ENCODE measurements at places on chromosomes 4 and X.
A peak's percentile ranks its signal among the peaks of the same experiment; 100 is the strongest.

- DNase-seq: no peak
These were observed 585.7 kb downstream of the TLL1 start for GRCh38 chr4:166458756-166459155.

DNA sequence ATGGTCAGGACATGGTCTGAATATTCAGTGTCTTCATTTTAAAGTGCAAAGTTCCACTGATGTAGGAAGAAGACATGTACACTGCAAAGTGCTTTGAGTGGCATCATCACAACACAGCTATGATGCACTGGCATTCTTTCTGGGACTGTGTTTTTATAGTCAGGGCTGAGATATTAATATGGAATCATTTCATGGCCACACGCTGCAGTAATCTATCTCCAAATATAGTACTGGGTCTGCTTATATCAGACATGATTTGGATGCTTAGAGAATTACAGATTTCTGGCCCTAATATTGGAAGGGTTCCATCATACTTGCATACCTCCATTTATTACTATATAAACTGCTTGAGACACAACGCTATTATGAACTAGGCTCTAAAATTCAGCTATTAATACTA is 1170.9 kb downstream of the NLGN4X start:
- DNase-seq: no peak

DNA sequence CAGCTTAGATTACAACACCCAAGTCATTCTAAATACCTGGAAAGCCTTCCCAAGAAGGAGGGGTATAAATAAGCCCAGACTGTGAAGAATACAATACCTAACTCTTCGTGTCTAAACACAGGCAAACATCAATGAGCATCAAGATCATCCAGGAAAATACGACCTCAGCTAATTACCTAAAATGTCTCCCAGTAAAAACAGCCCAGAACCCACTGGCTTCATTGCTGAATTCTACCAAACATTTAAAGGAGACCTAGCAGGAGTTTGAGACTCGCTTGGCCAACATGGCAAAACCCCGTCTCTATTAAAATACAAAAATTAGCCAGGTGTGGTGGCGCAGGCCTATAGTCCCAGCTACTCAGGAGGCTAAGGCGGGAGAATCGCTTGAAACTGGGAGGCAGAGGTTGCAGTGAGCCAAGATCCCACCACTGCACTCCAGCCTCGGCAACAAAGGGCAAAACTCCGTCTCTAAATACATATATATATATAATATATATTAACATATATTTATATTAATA is 19.1 kb upstream of the HSFX4 start:
- DNase-seq: no peak

DNA sequence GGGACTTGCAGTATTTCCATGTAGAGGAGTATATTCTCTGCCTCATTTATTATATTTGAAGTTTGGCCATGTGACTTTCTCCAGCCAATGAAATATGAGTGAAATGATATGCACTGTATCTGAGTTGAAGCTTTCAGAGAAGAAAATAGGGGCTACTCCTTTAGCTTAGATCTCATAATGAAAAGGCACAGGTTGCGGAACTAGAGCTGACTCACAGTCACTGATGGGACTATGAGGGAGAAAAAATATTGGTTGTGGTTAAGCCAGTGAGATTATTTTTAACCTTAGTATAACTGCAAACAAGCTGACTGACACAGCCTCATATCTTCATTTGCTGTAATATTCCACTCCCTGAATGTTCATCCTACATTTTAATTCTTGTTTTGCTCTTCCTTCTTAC is 1104.3 kb downstream of the RPA4 start:
- no peak for DNase-seq

GRCh38 chr4:9811806-9812205 is 30.4 kb downstream of the DRD5 start:
- DNase-seq: no peak

- DNase-seq: no peak
These were observed at the start of gene CT55 for GRCh38 chrX:135170877-135171519. CT55 (minus strand) TSS chrX:135171398; CDS start chrX:135171171, 227 bp downstream.

- no peak for DNase-seq
These were observed 174.9 kb downstream of the CHIC2 start for GRCh38 chr4:53889326-53890055.

GRCh38 chr4:174037631-174038030 is 245.8 kb downstream of the FBXO8 start:
- DNase-seq: no peak

DNA sequence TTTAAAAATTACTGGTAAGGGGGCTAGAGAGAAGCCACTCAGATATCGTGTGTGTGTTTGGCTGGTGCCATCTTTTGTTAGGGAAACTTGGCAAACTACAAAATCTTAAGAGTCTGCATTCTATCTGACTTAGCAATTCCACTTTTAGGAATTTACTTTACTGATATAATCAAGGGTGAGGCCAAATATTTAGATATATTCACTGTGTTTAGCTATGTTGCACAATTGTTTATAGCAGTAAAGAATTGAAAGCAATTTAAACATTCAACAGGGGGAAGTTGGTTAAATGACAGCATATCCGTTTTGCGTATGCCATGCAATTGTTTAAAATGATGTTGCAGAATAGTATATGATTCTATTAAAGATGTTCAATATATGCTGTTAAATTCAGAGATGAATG is 6.4 kb upstream of the HERC3 start:
- no peak for DNase-seq

DNA sequence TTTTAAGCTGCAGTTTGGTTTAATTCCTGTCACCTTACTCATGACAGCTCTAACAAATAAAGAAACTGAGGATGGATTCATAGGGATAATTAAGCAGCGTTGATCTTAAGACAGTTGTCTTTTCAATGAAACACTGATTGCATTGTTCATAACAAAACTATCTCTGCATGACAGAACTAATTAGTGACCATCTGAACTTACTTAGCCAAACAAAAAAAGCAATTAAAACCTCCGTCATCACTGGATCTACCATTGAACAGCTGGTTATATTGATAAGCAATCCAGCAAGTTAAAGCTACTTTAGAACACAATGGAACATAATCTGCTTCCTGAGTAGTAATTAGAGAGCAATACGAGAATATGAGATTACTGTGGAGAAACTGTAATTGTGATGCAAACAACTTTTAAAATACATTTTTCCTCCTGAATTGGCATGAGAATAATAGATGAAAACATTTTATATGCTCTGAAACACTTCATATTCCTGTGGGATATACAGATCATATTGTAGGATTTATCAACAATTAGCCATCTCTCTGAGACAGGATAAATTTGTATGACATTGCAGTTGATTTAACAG is 2576.8 kb downstream of the PCDH7 start:
- no peak for DNase-seq

GRCh38 chr4:86498863-86499166 is 95.3 kb upstream of the PTPN13 start:
- no peak for DNase-seq

- DNase-seq: no peak
These were observed 6.9 kb downstream of the SLC39A8 start for GRCh38 chr4:102338405-102338804.

DNA sequence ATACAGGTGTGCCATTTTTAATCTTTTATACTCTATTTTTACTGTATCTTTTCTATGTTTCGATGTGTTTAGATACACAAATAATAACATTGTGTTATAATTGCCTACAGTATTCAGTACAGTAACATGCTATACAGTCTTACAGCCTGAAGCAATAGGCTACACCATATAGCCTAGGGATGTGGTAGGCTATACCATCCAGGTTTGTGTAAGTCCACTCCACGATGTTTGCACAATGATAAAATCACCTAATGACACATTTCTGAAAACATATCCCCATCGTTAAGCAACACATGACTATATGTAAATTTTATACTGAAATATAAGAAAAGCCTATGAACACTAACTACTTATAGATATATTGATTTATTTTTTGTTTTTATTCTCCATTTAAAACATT is 48.9 kb upstream of the EXOC1L start:
- no peak for DNase-seq

DNA sequence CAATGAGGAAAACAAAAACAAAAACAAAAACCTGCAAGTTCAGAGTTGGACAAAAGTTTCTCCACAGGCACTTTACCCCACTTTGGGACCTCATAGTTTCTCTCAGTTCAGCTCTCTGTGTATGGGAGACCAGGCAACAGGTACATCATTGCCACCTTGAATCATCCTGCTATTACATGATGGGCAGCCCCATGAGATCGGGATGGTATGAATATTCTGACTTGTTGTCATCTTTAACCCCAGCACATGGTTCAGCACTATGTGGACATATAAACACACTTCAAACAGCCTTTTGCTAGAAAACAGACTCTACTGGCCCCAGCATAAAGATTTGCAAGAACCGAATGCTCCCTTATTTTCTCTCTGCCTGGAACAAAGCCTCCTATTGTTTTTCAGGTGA is 176.9 kb upstream of the SCML1 start:
- no peak for DNase-seq

GRCh38 chr4:169314906-169315305 is 44.1 kb upstream of the SH3RF1 start:
- no peak for DNase-seq

- DNase-seq: no peak
These were observed 34.9 kb downstream of the MGAT4D start for GRCh38 chr4:140463182-140463581.

GRCh38 chr4:110484767-110485166 is 8.8 kb downstream of the ENPEP start:
- DNase-seq: no peak

- no peak for DNase-seq
These were observed 124.4 kb upstream of the PUDP start for GRCh38 chrX:7272346-7272745.

DNA sequence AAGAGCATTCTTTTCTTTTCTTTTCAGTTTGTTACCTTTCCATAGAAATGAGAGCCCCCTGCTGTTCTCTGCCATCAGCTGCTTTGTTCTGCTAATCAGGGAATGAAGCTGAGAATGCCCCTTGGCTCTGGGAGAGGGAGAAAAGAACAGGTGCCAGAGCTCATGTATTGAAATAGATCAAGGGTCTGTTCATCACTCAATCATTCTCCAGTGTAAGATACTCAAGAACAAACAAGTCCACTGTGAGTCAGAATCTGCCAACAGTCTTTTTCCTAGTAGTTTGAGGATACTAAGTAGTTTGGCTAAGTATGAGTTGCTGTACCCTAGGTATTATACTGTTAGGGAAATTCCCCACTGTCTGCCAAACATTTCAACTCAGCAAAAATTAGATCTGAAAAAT is 144.3 kb downstream of the RTL3 start:
- no peak for DNase-seq

GRCh38 chr4:7652451-7652881 is 217.7 kb upstream of the PSAPL1 start:
- DNase-seq: no peak

- no peak for DNase-seq
These were observed 41.6 kb downstream of the TRPC5OS start for GRCh38 chrX:111917591-111917990.

DNA sequence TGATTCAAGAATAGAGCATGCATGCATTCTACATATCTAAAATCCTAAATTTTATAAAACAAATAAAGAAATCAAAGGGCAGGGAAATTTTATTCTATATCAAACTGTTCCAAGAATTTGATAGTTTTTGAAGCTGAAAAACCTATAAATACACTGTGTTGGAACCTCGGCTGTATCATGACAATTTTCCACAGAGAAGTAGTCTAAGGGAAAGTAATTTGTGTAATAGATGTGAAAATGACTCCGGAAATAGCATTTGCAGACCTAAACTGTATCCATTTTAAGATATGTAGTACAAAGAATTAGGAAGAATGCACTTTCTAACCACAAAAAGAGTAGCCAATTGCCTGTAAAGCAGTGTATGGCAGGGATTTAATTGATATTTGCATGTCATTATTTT is 112.5 kb upstream of the WDR17 start:
- no peak for DNase-seq

DNA sequence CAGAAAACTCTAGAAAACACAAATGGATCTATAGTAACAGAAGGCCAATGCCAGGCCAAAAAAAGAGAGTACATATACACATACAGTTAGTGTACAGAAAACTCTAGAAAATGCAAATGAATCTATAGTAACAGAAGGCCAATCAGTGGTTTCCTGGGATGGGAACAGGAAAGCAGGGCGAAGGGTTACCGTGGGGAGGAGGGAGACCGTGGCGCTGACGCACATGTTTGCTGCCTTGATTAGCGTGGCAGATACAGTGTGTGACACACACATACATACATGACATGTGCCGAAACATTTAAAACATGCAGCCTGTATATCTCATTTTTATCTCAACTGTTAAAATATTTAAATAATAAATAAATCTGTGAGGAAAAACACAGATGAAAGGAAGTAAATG is 14.7 kb downstream of the GAK start:
- DNase-seq: no peak

- no peak for DNase-seq
These were observed 21.2 kb downstream of the USP53 start for GRCh38 chr4:119233750-119234149.

- DNase-seq: no peak
These were observed 134.3 kb downstream of the BMPR1B start for GRCh38 chr4:94892051-94892450.

- no peak for DNase-seq
These were observed 93.3 kb downstream of the YIPF7 start for GRCh38 chr4:44558031-44558605.

- no peak for DNase-seq
These were observed 124.5 kb downstream of the RAPGEF2 start for GRCh38 chr4:159227378-159227777.

GRCh38 chr4:48653217-48654014 is 126.7 kb downstream of the FRYL start:
- DNase-seq: peak; percentile 78
